Activated T-helper 1 cell treated with anti-CD3 and anti-CD28 coated beads, Interleukin-2, amount 50 U/mL, for 16 hours (primary cell): ENCODE measurements at places on chromosomes 7 and 10.

- no peak for DNase-seq
Measured at GRCh38 chr7:464454-465401, 54.9 kb downstream of the PDGFA start.

DNA sequence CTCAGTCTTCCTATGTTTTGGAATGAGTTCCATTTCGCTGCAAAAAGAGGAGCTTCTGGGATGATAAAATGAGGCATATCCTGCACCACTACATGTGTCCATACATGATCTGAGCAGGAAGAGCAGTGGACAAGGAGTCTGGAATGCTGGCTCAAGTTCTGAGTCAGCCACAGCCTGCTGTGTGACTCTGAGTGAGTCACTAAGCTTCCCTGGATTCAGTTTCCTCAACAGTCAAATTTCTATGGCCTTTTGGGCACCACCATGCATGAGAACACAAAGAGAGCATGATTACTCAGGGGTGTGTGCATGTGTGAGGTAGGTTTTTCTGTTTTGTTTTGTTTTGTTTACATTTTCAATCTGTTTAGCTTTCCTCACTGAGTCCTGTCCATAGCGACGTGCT, 254.6 kb downstream of the ANKRD30A start:
- no peak for DNase-seq

GRCh38 chr10:132551093-132551807, 13.7 kb downstream of the INPP5A start:
- DNase-seq = no peak

DNA sequence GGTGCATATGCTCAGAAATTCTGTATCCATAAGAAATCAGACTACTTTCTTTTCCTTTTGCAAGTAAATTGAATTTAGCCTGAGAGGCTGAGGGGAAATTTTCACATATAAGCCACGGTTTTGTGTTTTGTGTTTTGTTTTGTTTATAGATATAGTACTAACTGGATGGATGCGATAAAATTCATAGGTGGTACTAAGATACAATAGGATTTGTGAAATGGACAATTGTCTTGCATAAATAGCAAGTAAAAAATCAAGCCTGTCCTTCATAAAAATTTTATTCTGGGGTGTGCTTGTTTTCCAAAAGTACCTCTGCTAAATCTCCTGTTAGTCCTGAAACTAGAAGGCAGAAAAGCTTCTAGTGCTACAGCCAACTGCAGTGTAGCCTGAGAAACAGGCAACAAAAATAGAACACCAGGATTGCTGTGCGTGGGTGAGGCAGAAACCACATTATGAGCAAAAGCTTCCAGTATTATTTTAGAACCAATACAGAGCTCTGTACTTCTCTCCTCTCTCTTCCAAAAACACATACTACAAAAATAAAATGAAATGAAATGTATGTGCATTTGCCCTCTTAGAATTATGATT, 634 bp upstream of the HDAC9 start:
- no peak for DNase-seq

DNA sequence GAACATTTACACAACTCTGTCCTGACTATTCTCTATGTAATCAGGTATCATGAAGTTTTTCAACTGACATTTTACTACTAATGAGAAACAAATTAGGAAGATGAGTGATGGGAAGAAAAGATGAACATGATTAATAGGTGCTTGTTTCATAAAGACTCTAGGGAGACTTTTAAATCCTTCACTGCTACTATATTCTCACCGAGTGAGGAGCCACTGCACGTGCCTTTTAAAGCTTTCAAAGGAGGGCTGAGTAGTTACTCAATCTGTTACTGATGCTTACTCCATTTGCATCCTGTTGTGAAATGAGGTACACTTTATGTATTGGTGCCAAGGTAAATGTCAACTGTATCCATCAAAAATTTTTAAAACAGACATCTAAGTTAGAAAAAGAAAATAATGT, 1.3 kb upstream of the COMMD3 start:
- DNase-seq = no peak

GRCh38 chr10:77580482-77580881, 57.1 kb downstream of the KCNMA1 start:
- no peak for DNase-seq

DNA sequence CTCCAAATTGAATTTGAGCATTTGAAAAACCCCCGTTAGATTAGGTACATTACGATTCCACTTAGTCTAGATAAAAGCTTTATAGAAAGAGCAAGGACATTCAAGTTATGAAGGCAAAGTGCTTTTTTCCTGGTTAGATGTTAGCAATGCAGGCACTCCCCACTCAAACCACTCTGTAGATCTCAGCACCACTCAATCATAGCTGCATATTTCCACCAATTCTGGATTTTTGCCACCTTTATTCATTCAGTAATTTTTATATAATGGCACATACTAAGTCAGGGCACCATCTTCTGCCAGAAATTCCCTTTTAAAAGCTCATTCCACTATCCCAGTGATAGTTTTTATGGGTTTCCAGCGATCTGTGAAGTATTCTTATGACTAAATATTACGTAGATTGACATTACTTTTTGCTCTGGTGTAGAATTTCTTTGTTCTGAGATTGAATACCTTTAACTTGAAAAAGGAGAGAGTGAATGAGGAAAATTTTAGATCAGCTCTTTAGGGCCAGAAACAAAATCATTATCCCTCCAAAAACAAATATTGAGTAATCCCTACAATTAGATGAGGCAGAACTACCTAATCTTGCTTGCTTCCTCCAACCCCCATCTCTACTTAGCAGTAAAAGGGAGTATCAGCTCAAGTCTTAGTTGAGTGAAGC, 51.6 kb downstream of the RNLS start:
- DNase-seq = no peak

DNA sequence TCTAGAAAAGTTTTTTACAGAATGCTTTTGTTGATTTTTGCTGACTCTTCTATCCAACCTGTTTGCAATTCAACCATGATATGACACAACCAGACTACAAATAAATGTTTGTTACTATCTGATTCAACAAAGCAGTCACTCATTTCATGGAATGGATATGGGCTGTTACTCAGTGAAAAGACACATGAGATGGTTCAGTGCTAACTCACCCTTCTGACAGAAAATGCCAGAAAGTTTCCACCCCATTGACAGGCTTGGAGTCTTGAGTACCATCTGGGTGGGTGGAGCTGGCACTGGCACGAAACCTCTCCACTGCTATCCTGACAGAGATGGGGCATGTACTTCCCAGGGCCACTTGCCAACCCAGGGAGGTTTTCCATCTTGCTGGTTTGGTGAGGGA, 39.5 kb downstream of the RBM28 start:
- no peak for DNase-seq

DNA sequence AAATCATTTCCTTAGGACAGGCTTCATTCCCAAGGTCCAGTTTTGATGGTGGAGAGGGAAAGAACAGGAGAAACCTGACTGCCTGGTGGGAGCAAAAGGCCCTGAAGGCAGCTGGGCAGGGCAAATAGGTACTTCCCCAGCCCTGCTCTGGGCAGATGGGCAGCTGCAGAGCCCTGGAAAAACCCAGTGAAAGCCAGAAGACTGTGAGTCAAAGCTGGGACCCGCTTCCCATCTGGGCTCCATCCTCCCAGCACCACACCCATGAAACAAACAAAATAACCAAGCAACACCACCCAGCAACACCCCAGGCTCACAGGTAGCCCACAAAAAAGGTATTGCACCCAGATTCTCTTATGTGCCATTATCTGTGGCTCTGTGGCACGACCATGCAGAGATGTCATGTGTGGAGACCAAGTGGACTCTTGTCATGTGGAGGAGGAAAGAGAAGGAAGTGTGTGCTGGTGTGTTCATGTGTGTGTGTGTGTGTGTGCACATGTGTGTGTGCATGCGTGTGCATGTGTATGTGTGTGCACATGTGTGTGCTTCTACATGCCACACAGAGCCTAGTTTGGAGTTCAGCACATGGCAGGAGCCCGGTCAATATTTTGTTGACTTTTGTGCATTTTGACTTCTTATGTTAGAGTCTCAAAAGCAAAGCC, 9.8 kb downstream of the CLRN3 start:
- DNase-seq = no peak

DNA sequence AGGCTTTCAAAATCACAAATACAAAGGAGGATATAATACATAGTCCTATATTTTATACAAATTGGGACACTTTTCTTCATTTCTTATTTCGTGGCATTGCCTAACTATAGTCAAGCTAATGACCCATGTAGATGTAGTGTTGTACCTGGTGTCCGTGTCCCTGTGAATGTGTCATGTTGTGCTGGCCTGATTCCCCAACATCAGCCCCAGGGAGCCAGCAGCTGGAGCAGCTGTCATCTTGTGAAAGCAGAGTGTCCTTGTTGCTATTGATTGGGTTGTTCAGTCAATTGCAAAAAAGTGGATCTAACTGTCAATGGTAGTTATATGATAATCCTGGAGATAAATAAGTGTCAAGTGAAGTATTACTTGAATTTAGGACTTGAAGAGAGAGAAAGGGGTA, 86.3 kb downstream of the KAT6B start:
- no peak for DNase-seq
